ENCODE measurements at places on chromosomes 1 and 21.

- DNase-seq, result no peak
Measured at GRCh38 chr1:155968670-155969069, 9.7 kb downstream of the ARHGEF2 start.

- DNase-seq, result no peak
Measured at GRCh38 chr1:172121081-172121717, 279.9 kb downstream of the DNM3 start.

DNA sequence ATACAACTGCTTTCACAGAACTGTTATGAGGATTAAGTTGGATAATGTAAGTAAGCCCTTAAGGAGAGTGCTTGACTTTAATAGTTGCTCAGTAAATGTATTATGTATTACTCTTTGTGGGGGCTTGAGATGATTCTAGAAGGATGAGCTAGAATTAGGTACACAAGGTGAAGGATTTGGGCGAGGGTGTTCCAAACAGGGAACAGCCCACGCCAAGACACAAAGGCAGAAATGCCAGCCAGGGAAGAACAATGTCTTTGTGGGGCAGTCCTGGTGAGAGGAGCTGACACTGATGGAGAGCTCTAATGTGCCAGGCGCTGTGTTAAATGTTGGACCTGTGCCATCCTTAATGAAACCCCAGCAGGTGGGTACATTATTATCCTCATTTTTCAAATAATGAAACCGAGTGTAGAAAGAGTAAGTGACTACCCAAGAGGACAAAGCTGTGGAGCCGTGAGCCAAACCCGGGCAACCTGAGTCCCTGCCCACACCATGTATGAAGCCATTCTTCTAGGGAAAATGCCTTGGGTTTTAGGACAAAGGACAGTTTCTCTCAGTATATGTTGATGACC is 362.4 kb downstream of the HHAT start:
- DNase-seq, result no peak

DNA sequence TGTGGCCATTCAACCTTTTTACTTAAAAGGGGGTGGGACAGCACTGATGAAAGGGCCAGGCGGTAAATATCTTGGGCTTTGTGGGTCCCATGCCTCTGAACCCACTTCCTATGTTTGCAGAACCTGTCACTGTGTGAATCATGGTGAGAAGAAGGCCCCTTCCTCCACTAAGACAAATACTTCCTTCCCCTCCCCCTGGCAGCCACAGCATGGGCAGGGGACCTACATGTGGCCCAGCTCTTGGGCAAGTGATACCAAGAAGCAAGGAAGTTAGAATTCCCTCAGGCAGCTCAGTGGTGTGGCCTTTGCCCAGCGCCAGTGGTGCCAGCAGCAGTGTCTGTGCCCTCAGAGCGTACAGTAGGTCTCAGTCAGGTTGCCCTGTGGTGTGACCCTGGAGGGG is 168.6 kb downstream of the TRIM33 start:
- no peak for DNase-seq

DNA sequence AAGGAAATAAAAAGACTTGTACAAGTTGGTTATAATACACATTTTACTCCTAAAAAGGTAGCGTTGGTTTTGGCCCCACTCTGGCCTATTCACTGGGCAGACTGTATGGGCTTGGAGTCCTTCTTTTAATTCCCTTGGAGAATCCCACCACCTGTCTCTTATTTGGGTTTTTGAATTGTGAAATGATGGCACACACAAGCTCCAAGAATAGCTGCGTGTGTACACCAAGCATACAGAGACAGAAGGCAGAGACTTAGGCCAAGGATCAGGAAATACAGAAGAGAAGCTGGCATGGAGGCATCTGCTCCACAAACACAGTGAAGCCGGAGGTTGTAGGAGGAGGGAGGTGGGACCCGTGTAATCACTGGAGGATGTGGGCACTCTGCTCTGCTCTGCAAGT is 29.1 kb downstream of the DDR2 start:
- no peak for DNase-seq

DNA sequence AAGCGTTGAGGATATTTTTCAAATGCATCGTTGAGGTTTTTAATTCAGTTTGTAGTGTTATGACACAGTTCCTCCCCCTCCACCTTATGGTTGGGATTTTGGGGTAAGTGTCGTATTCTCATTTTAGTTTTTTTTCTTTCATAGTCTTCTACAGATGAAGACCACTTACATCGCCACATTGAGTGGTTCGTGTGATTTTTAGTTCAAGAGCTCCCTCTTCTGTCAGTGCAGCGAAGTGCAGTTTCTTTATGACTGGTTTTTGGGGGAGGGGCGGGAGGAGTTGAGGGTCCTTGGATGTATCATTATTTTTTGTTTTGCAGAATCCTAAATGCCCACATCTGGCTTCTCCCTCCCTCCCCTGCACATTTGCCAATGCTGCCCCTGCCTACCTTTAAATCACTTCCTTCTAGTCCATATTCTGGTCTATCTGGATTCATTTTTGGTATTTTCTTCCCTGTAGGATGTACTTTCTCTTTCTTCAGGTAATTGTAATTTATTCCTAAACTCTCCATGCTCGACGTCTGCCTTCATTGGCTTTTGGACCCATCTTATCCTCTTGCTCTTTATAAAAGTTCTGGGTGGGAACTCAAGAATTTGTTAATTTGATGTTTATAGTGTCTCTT is 433.1 kb downstream of the CAMTA1 start:
- DNase-seq, result no peak

DNA sequence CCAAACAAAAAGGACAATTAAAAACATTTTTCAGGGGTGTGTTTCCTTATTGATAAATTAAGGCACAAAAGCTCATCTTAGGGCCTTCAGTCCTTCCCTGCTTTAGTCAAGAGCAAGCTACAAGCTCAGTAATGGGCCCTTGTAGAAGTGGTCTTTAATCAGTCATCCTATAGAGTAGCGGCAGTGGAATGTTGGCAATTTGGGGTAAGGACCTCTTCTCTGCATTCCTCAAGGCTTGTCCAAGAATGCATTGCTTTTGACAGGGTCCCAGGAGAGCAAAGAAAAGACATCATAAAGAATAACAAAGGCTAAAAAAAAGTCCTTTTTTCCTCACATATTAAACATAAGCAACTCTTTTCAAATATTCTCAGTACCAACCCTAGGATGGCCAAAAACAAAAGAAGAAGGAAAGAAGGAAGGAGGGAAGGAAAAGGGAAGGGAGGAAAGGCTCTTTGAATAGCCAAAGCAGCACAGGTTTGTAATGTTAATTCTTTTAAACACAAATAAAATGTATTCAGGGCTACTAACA is 27.3 kb upstream of the CAMK1G start:
- DNase-seq, result no peak

- no peak for DNase-seq
Measured at GRCh38 chr1:228872080-228872479, 136.8 kb downstream of the RHOU start.

DNA sequence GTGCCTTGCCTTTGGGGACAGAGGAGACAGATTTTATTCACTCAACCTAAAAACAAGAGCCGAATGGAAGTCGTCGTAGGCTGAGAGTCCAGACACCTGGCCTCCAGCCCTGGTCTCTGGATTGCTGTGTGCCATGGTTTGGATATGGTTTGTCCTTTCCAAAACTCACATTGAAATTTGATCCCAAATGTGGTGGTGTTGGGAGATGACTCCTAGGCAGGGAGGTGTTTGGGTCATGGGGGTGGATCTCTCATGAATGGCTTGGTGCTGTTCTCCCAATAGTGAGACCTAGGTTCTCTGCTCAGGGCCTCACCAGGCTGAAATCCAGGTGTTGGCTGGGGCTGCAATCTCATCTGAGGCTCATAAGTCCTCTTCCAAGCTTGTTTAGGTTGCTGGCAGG is 75.5 kb downstream of the FOXD2 start:
- no peak for DNase-seq

DNA sequence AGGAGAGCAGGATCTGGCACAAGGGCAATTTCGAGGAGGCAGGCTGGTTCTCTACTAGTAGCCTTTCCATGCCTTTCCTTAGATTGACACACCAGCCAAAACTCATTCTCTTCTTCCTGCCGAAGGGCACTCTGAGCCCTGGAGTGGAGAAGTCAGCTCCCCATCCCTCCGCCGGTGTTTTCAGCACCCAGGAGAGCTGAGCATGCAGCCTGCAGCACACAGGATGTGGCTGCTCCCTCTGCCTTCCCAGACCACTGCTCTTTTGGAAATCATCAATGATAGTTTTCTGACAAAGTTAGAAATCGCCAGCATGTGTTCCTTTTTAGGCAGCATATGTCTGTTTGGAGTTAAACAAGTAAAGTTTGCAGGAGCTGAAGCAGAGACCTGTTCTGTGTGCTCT is 11.7 kb downstream of the RNU5D-1 start:
- DNase-seq, result no peak

GRCh38 chr1:228379666-228380065 is 27.0 kb downstream of the TRIM11 start:
- DNase-seq, result peak; percentile 50

GRCh38 chr21:23639721-23640120 is 1967.6 kb downstream of the MRPL39 start:
- DNase-seq, result no peak

DNA sequence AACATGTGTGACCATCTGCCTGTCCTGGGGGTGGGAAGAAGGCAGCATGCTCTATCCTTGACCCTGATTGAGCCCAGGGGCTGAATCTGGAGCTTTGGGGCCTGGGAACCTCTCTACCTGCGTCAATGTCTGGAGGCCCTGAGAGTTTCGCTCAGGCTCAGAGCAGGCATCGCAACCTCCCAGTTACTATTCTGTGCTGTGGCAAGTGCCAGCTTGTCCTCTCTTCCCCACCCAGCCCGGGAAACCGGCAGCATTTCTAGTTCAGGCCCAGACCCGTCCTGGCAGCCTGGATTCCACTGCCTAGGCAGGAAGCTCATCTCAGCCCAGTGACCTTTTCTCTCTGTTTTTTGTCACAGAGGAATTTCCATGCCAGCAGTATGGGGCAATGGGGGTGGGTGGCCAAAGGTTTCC is 10.0 kb upstream of the IRF6 start:
- no peak for DNase-seq

- no peak for DNase-seq
Measured at GRCh38 chr1:179042087-179042486, 16.4 kb downstream of the FAM20B start.

DNA sequence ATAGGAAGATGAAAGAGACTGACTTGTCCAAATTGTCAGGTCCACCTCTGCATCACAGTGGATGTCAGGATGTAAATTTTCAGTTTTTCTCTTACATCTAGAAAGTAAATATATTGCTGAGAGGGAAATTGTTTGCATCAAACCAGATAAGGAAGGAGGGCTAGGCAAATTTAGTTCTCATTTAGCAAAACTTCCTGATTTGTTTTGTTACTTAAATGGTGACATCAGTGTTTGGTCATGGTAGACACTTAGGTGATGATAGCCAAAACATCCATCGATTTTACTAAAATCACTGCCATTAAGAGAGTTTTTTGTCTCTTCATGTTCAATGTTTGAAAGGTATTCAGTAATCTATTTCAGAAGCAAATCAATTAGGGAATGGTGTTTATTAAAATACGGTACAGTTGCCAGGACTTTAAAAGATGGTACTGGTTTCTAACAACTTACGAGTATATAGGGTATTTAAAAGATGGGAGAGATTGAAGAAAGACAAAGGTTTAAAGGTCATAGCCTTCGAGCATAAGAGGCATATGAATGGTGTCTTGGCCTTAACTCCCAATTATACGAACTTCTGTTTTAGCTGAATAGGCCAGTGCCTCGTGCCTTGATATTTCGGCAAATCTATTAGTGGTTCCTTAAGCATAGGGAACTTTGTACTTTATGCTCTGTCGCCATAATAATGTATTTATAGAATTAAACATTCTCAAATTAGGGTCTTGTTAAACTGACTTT is 3.0 kb downstream of the IER5 start:
- DNase-seq, result no peak

DNA sequence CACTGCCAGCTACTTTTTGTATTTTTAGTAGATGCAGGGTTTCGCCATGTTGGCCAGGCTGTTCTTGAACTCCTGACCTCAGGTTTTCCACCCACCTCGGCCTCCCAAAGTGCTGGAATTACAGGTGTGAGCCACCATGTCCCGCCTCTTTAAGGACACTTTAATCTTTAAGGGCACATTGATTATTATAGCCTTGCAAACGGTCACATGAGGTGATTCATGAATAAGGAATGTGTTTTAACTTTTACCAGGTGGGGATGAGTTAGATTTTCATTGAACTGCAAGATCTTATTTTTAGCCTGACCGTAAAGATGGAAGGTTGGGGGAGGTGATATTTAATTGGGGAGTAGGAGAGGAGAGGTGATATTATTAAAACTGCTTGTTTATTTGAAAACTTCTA is 61.9 kb downstream of the TBCE start:
- no peak for DNase-seq

DNA sequence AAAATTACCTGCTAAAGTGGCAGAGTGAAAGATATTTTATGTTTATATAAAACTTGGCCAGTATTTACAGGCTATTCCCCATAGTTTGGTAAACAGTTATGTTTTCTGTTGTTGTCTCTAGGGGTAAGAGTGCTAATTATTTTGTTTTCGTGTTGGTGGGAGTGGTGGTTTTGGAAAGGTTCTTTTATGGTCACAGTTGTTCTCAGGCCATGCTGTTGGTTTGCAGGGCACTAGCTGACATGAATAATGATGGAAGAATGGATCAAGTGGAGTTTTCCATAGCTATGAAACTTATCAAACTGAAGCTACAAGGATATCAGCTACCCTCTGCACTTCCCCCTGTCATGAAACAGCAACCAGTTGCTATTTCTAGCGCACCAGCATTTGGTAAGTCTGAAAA is 92.5 kb downstream of the ITSN1 start:
- DNase-seq, result no peak

DNA sequence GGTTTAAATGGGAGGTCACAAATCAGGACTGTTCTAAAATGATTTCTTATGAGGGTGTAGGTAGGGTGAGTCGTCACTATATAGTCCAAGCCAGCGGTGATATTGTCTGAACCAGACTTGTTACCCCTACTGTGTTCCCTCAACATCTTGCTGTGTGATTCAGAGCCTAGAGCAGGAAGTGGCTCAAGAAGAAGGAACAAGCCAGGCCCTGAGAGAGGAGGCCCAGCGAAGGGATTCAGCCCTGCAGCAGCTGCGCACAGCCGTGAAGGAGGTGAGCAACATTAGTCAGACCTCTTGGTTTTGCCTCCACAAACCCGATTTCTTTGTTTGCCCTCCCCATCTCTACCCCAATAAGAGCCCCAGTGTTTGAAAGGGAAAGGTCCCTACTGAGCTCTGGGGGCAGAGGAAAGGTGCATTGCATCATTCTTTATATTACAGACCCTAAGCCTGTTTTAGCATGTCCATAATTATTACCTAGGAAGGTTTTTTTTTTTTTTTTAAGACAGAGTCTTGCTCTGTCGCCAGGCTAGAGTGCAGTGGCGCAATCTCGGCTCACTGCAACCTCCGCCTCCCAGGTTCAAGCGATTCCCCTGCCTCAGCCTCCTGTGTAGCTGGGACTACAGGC is 5.0 kb upstream of the SH3BGRL3 start:
- DNase-seq, result no peak

GRCh38 chr1:40132383-40133311 is 28.5 kb upstream of the RLF start:
- no peak for DNase-seq

GRCh38 chr1:179798213-179798863 is 55.2 kb downstream of the FAM163A start:
- DNase-seq, result peak; percentile 53

- DNase-seq, result no peak
Measured at GRCh38 chr1:155127105-155127966, at the start of gene EFNA1. EFNA1 (plus strand) TSS chr1:155127876; CDS start chr1:155127978, 102 bp downstream.

All from chondrocyte (in vitro differentiated cells).